ENCODE measurements at places on chromosomes 7 and 10. TPM values are rescaled to one million over a fixed set of nuclear protein-coding genes. Genes with fewer than 3 reads are reported as not detected.
A peak's percentile ranks its signal among the peaks of the same experiment; 100 is the strongest.

DNA sequence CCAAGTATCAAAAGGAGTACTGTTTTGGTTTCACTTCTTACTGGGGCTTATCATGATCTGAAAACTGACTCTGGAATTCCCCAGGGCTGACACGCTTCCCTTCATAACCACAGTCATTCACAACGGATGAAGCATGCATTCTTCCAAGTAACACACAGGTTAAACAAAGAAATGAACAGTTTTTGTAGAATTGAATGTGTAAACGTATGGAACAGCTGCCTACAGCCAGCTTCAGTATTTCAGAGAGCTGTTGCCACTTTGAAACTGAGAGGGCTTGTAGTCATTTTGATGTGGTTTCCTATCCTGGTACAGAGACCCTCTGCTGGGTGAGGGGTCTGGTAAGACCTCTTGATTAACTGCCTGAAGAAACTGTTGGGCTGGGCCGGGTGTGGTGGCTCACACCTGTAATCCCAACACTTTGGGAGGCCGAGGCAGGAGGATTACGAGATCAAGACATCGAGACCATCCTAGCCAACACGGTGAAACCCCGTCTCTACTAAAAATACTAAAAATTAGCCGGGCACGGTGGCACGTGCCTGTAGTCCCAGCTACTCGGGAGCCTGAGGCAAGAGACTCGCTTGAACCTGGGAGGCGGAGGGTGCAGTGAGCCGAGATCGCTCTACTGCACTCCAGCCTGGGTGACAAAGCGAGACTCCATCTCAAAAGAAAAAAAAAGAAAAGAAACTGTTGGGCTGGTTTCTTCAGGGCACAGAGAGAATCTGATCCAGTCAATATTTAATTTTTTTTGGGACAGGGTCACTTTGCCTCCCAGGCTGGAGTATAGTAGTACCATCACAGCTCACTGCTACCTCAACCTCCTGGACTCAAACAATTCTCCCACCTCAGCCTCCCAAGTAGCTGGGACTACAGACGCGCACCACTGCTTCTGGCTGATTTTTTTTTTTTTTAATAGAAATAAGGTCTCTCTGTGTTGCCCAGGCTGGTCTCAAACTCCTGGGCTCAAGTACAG lies 4.7 kb downstream of the NFE2L3 start:
- DNase-seq, result peak; percentile 93

GRCh38 chr7:142880876-142881505 lies 4.6 kb downstream of the TRPV6 start:
- DNase-seq, result peak; percentile 67

GRCh38 chr10:125213541-125214282 lies 53.3 kb upstream of the CTBP2 start:
- DNase-seq, result peak; percentile 83

DNA sequence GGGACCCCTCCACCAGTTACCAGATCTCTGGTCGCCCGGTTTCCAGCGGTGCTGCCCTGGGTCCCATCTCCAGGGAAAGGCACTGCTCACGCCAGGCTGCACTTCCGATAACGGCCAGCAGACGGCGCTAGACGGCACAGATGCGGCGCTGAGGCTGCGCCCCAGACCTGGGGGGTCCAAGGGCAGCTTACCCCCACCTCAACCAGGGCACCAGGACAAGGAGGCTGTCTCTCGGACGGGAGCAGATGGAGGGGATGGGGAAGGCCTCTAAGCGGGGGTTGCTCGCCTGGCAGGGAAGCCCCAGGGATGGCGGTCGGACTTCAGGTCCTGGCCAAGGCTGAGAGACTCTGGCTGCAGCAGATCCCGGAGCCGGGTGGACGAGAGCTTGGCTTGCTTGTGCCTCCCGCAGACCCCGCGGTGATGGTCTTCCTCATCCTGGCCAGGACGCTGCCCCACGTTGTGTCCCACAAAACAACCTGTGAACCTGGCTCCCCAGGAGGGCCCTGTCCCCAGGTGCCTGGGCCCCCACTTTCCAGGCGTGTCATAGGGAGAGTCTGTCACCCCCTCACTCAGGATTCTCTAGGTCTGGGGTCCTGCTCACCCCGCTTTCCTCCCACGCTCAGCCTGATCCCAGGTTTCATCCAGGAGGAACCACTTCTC lies 23.9 kb upstream of the ZNF716 start:
- no peak for DNase-seq

GRCh38 chr10:43265799-43266721 lies 805 bp downstream of the RASGEF1A start:
- DNase-seq, result no peak

- DNase-seq, result no peak
Measured at GRCh38 chr7:102897856-102898531, 14.8 kb upstream of the LRRC17 start.

DNA sequence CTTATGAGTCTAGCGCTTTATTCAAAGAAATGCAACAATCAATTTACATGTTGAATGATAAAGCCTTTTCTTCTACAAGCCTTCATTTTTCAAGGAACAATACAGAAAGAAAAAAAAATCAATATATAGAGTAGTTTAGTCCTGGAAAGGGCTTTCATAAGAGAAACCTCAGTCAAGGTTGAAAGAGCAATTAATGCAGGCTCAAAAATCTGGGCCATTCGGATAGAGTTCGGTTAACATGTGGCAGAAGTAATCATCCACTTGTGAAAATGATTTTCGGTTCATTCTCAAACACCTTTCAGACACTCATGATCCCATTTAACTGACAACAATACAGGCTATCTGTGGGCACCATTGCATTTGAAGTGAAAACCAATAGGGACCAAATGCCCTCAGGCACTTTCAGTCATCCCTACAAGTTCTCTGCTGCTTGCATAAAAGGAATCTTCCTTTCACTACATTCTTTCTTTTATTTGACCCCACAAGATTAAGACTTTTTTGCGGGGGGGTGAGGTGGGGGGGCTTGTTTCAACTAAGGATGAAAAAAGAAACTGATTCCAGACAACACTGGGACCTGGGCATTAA lies 177.9 kb downstream of the RNF133 start:
- peak; percentile 59 for DNase-seq

- no peak for DNase-seq
Measured at GRCh38 chr10:36221101-36221500, 579.0 kb upstream of the FZD8 start.

DNA sequence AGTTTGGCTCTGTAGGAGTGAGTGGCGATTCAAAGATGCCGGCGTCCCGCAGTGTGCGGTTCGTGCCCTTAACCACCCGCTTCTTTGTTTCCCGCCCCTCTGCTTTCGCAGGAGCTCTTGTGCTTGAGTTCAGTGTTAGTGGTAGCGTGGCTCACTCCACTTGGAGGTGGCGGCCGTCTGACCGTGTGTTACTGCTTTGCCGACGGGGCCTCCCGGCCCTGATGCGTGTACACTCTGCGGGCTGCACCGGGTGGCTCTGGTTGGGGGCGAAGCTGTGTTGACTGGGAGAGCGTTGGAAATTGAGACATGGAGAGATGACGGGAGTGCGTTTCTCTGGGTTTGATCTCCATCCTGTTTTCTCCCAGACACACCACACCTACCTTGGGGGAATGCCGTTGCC lies 31.4 kb downstream of the SHH start:
- DNase-seq, result no peak

DNA sequence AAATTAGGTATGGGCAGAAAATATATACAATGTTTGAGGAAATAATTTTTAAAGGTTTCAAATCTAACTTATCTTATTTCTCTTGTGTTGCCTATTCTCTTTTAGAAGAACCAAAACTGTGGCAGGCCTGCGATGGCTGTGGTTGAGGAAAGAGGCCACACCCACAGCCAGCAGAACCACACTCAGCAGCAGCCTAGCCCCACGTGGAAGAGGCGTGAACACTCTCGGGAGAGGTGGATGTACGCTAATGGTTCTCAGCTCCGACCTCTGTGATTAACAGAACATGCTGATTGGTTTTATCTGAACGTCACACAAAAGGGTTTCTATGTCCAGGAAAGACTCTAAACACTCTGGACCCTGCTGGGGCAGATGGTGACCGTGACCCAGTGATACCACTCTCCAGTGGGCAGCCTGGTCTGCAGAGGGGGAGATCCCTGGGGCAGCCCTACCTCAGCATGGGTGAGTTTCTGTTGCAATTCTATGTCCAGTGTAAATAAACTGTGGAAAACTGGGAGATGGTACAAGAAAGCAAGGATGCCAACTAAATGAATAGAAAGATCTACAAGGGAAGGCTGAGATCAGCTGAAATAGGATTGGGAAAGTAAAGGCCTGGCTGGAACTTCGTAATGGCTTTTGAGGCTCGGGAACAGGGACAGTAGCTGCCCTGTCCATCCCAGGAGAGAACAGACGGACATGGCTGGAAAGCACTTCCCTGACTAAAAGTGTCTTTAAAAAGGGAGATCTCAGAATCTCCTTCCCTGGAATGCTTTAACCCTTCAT lies 26.6 kb downstream of the DIP2C start:
- no peak for DNase-seq

- peak; percentile 92 for DNase-seq
Measured at GRCh38 chr10:68586606-68587305, 26.6 kb downstream of the TET1 start.

- no peak for DNase-seq
Measured at GRCh38 chr7:92964141-92964540, 127.8 kb upstream of the CDK6 start.

DNA sequence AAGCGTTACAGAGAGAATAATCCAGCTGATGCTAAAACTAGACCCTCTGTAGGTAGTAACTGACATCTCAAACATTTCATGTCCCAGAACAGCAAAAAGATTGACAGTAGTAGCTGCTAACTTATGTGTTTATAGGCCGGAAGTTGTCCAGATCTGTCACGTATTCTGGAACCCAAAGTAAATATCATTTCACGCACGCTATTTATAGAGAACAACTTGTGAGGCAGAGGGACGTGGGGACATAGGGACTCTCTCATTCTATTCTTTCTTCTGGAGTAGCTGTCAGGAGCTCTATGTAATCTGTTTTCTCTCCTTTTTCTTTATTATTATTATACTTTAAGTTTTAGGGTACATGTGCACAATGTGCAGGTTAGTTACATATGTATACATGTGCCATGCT lies 22.3 kb downstream of the AGK start:
- DNase-seq, result no peak

- DNase-seq, result peak; percentile 86
Measured at GRCh38 chr7:80699045-80699638, 60.7 kb downstream of the CD36 start.

PIK3AP1 gene
- 0.32 TPM for total RNA-seq

ITPRID1 gene
- total RNA-seq, result not detected

OR2A42 gene
- total RNA-seq, result not detected

NOS3 gene
- not detected for total RNA-seq

SERPINE1 gene
- 0.27 TPM for total RNA-seq

EPO gene
- total RNA-seq, result 0.29 TPM

PLEKHS1 gene
- not detected for total RNA-seq

CYP2C19 gene
- not detected for total RNA-seq

SLC26A4 gene
- 16.7 TPM for total RNA-seq

CDHR1 gene
- not detected for total RNA-seq

TMEM178B gene
- 0.48 TPM for total RNA-seq

Data from SK-MEL-5 (cell line).